Common myeloid progenitor, CD34-positive (primary cell): ENCODE measurements at places on chromosomes 16 and 17.

DNA sequence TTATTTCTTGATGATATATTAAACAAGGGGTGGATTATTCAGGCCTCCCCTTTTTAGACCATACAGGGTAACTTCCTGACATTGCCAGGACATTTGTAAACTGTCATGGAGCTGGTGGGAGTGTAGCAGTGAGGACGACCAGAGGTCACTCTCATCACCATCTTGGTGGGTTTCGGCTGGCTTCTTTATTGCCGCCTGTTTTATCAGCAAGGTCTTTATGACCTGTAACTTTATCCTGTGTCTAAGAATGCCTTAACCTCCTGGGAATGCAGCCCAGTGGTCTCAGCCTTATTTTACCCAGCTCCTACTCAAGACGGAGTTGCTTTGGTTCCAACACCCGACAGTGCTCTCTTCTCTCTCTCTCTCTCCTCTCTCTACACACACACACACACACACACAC lies 221.9 kb downstream of the C16orf95 start:
- no peak overlapping the region for H3K27ac ChIP-seq
- H3K27me3 ChIP-seq: peaks cover 4% of the 10 kb centered on the region
- H3K4me3 ChIP-seq: no peak overlapping the region
- DNase-seq: no peak

GRCh38 chr17:2689411-2690164 lies 22.0 kb downstream of the CLUH start:
- no peaks in the 10 kb centered on the region for H3K4me1 ChIP-seq
- no peak overlapping the region for H3K4me3 ChIP-seq
- peaks cover 45% of the 10 kb centered on the region for H3K36me3 ChIP-seq

DNA sequence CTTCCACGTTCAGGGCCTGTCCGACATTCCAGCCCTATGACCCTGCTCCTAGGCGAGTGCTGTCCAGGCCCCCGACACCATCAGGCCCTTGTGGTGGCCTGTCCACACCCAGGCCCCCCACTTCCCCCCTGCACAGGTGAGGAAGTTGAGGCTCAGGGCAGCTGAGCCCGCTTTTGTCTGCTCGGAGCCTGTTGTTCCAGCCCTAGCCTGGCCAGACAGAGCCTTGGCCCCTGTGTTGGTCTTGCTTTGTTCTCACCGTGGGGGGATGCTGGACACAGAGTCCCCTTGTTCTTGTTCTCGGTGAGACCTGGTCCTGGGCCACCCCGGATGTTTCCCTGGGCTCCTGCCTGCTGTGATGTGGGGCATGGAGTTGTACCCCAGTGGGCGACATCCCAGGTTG lies 52.1 kb upstream of the ZNF750 start:
- H3K36me3 ChIP-seq: peaks cover 32% of the 10 kb centered on the region
- no peak for DNase-seq
- no peak overlapping the region for H3K4me3 ChIP-seq

GRCh38 chr17:15303851-15304250 lies 37.5 kb downstream of the TEKT3 start:
- no peaks in the 10 kb centered on the region for H3K27me3 ChIP-seq
- no peak overlapping the region for H3K27ac ChIP-seq
- DNase-seq: no peak
- H3K36me3 ChIP-seq: no peaks in the 10 kb centered on the region
- H3K4me3 ChIP-seq: no peak overlapping the region
- no peaks in the 10 kb centered on the region for H3K4me1 ChIP-seq

GRCh38 chr17:33292981-33293867 lies at the start of gene ASIC2:
ASIC2 (minus strand) TSS chr17:33293295.
- H3K27ac ChIP-seq: no peak within 1 kb of the TSS
- H3K27me3 ChIP-seq: peaks cover 87% of the 10 kb centered on the region
- peak; percentile 31 for DNase-seq
- no peaks in the 10 kb centered on the region for H3K36me3 ChIP-seq
- H3K4me3 ChIP-seq: peak within 1 kb of the TSS; percentile 52

DNA sequence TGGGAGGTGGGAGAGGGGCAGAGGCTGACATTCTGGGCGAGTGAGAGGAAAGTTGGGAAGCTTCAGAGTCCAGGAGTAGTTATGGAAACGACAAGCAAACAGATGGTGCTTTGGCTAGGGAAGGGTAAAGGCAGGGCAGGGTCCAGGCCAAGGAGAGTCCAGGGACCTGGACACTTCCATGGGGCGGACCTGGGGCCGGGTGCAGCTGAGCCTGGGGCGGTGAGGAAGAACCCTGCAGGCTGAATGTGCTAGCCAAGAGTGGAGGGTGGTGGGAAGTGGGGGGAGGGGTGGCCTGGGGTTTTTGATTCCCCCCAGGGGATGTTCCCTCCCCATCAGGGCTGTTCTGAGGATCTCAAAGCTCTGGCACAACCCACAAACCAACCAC lies 2.6 kb downstream of the PPP1R9B start:
- peaks cover 40% of the 10 kb centered on the region for H3K36me3 ChIP-seq
- DNase-seq: no peak
- H3K4me1 ChIP-seq: peaks cover 74% of the 10 kb centered on the region
- no peaks in the 10 kb centered on the region for H3K27me3 ChIP-seq
- peak overlapping the region; percentile 88 for H3K4me3 ChIP-seq

DNA sequence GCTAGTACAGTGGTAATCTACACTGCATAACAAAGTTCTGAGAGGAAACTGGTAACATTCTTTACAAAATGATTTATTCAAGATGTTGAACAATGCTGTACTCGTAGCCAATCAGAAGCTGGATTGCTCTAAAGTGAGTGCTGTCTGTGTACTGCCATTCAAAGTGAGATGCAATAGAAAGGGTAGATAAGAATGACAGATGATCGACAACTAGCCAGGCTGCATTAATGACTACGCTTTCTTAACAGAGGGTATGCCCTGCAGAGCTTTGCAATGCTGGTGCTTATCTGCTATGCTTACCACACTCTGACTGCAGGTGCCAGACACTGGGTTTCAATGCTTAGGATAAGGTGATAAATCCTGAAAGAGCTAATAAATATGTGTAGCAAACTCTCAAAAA lies 46.1 kb upstream of the SLC25A19 start:
- no peaks in the 10 kb centered on the region for H3K27me3 ChIP-seq
- H3K36me3 ChIP-seq: peaks cover 26% of the 10 kb centered on the region
- H3K4me1 ChIP-seq: peaks cover 24% of the 10 kb centered on the region
- H3K4me3 ChIP-seq: no peak overlapping the region
- no peak overlapping the region for H3K27ac ChIP-seq

DNA sequence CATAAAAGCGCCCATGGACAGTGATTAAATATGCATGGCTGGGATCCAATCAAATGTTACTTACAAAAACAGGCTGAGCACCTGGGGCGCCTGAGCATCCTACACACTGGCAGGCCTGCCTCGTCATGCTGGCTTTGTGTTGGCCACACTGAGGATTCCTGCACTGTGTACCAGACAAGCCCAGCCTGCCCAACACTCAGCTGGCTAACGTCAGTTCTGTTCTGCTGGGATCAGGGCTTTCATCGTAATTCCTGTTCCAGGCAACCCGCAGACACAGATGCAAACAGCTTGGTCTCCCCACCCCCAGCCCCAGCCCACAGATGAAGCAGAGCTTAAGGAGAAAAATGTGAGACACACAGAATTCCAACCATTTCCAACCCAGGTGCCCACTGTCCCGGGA lies 30.7 kb downstream of the PIMREG start:
- no peak for DNase-seq
- no peaks in the 10 kb centered on the region for H3K36me3 ChIP-seq
- H3K27me3 ChIP-seq: no peaks in the 10 kb centered on the region
- no peaks in the 10 kb centered on the region for H3K4me1 ChIP-seq
- no peak overlapping the region for H3K27ac ChIP-seq
- no peak overlapping the region for H3K4me3 ChIP-seq

- no peak overlapping the region for H3K27ac ChIP-seq
- DNase-seq: peak; percentile 35
- no peak overlapping the region for H3K4me3 ChIP-seq
- no peaks in the 10 kb centered on the region for H3K4me1 ChIP-seq
These were observed 131.3 kb downstream of the AIPL1 start for GRCh38 chr17:6303664-6304063.

- DNase-seq: peak; percentile 67
- peak overlapping the region; percentile 34 for H3K4me3 ChIP-seq
- H3K36me3 ChIP-seq: peaks cover 6% of the 10 kb centered on the region
- no peak overlapping the region for H3K27ac ChIP-seq
These were observed 57.0 kb downstream of the ABR start for GRCh38 chr17:1122533-1123392.

- no peak for DNase-seq
- H3K4me1 ChIP-seq: no peaks in the 10 kb centered on the region
- H3K27me3 ChIP-seq: no peaks in the 10 kb centered on the region
- H3K27ac ChIP-seq: no peak overlapping the region
These were observed 101.3 kb downstream of the CDK5R1 start for GRCh38 chr17:32588135-32588534.

- H3K27ac ChIP-seq: no peak overlapping the region
- peak; percentile 77 for DNase-seq
- H3K27me3 ChIP-seq: no peaks in the 10 kb centered on the region
- H3K4me1 ChIP-seq: peaks cover 42% of the 10 kb centered on the region
- H3K4me3 ChIP-seq: no peak overlapping the region
These were observed 2.4 kb upstream of the ACSF2 start for GRCh38 chr17:50423553-50424159.

- peak overlapping the region; percentile 16 for H3K4me3 ChIP-seq
- DNase-seq: peak; percentile 88
- no peaks in the 10 kb centered on the region for H3K36me3 ChIP-seq
- H3K4me1 ChIP-seq: peaks cover 17% of the 10 kb centered on the region
These were observed 15.9 kb downstream of the TMEM92 start for GRCh38 chr17:50289991-50290702.

- no peaks in the 10 kb centered on the region for H3K4me1 ChIP-seq
- no peak for DNase-seq
- no peaks in the 10 kb centered on the region for H3K36me3 ChIP-seq
- no peaks in the 10 kb centered on the region for H3K27me3 ChIP-seq
- no peak overlapping the region for H3K4me3 ChIP-seq
- H3K27ac ChIP-seq: no peak overlapping the region
These were observed 32.8 kb downstream of the SCNN1B start for GRCh38 chr16:23334950-23335349.

- no peaks in the 10 kb centered on the region for H3K4me1 ChIP-seq
- H3K27ac ChIP-seq: no peak overlapping the region
- no peaks in the 10 kb centered on the region for H3K27me3 ChIP-seq
- no peak for DNase-seq
These were observed 17.1 kb downstream of the RND2 start for GRCh38 chr17:43042025-43042628.

DNA sequence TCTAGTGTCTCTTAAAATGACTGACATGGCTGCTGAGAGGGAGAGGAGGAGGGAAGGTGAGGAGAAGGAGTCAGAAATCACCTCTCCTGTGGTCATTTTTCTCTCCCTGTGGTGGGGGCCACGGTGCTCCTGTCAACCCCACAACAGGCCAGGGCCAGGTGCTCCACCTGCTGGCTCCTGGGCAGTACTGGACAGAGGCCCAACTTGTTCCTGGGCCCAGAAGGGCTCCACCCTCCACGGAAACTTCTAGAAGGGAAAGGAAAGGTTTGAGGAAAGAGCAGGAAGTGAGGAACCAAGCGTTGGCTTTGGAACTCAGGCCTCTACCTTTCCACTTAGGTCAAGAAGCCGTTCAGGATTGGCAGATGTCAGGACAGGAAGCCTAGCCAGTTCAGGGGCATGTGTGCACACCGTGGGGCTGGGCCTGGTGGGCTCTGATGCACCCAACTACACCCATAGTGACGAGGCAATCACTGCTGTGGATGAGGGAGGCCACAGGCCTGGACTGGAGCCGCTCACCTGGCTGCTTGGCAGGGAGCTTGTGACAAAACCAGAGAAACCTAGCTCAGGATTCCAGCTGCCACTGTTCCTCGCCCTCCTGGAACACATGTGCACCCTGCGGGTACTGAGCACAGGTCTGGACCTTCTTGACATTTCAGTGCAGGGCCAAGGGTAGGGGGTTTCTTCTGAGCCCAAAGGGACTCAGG lies 36.1 kb downstream of the WNT3 start:
- H3K27ac ChIP-seq: no peak overlapping the region
- peaks cover 2% of the 10 kb centered on the region for H3K27me3 ChIP-seq
- no peaks in the 10 kb centered on the region for H3K4me1 ChIP-seq
- no peak for DNase-seq
- no peaks in the 10 kb centered on the region for H3K36me3 ChIP-seq

DNA sequence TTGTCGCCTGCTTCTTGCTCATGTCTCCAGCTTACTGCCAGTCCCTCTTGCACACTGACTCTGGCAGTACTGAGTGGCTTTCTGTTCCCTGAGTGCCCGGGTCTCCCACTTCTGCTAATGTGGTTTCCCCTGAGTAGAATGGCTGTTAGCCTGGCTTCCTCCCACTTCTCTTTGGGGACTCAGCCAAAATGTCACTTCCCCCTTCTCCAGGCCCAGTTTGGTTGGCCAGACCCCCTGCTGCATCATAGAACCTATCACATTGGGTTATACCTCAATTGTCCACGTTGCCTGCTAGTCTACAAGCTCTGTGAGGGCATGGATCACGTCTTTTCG lies 304.4 kb downstream of the HS3ST3B1 start:
- peak overlapping the region; percentile 20 for H3K4me3 ChIP-seq
- DNase-seq: peak; percentile 90
- H3K27me3 ChIP-seq: no peaks in the 10 kb centered on the region
- H3K36me3 ChIP-seq: no peaks in the 10 kb centered on the region
- H3K27ac ChIP-seq: peak overlapping the region; percentile 62

DNA sequence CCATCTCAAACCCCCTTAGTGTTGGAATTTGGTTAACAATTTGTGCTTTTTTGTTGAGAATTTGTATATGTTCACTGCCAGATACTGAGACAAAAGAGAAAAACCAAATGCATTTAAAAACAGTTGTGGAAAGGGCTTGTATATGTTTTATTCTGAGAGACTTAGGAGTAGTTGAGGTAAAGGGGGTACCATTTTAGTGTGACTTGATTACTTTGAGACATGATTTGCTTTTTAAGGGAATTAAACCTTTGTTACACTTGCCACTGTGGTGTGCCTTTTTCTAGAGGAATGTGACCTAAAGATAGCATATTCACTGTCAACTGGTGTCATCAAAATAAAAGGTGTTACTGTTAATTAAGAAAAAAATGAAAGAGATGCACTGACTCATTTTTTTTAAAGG lies 4.5 kb downstream of the IGF2BP1 start:
- H3K4me3 ChIP-seq: no peak overlapping the region
- H3K4me1 ChIP-seq: peaks cover 7% of the 10 kb centered on the region
- no peak for DNase-seq

DNA sequence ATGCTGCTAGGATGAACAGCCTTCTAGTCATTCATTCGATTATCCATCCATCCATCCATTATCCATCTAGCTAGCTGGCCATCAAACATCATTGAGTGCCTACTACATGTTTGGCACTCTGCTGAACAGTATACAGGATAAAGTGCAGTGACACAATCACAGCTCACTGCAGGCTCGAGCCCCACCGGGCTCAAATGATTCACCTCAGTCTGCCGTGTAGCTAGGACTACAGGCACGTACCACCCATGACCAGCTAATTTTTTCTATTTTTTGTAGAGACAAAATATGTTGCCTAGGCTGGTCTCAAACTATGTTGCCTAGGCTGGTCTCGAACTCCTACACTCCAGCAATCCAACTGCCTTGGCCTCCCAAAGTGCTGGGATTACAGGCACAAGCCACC lies 50.0 kb downstream of the SSH2 start:
- H3K27ac ChIP-seq: no peak overlapping the region
- no peak for DNase-seq
- peaks cover 2% of the 10 kb centered on the region for H3K4me1 ChIP-seq
- H3K36me3 ChIP-seq: no peaks in the 10 kb centered on the region

- peak overlapping the region; percentile 84 for H3K4me3 ChIP-seq
- no peaks in the 10 kb centered on the region for H3K36me3 ChIP-seq
- H3K27me3 ChIP-seq: peaks cover 6% of the 10 kb centered on the region
- no peak overlapping the region for H3K27ac ChIP-seq
- peaks cover 56% of the 10 kb centered on the region for H3K4me1 ChIP-seq
- peak; percentile 57 for DNase-seq
These were observed 790 bp downstream of the TRADD start for GRCh38 chr16:67158637-67159600.
